ENCODE measurements at places on chromosomes 6 and 20.

DNA sequence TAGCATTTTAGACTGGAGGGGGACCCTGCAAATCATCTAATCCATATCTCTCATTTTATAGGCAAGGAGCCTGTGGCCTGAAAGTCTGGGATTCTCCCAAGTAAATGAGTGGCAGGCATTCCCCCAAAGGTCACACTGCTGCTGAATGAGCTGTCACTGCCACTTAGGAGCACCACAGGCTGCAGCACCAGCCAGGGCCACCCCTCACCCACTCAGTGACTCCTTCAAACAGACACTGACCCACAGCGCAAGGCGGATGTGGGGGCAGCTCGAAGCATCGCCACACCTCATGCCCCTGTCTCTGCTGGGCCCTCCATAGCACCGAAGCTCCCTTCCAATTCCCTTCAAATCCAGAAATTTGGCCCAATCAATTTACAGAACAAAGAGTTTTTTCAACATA lies 119.9 kb upstream of the ARID1B start:
- no peak for DNase-seq

DNA sequence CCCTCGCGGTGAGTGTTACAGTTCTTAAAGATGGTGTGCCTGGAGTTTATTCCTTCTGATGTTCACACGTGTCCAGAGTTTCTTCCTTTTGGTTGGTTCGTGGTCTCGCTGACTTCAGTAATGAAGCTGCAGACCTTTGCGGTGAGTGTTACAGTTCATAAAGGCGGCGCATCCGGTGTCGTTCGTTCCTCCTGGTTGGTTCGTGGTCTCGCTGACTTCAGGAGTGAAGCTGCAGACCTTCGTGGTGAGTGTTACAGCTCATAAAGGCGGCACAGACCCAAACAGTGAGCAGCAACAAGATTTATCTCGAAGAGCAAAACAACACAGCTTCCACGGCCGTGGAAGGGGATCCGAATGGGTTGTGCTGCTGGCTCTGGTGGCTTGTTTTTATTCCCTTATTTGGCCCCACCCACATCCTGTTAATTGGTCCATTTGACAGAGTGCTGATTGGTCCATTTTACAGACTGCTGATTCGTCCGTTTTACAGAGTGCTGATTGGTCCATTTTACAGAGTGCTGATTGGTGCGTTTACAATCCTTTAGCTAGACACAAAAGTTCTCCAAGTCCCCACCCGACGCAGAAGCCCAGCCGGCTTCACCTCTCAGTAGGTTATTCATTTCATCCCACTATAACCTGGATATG lies 48.2 kb upstream of the ARG1 start:
- no peak for DNase-seq

DNA sequence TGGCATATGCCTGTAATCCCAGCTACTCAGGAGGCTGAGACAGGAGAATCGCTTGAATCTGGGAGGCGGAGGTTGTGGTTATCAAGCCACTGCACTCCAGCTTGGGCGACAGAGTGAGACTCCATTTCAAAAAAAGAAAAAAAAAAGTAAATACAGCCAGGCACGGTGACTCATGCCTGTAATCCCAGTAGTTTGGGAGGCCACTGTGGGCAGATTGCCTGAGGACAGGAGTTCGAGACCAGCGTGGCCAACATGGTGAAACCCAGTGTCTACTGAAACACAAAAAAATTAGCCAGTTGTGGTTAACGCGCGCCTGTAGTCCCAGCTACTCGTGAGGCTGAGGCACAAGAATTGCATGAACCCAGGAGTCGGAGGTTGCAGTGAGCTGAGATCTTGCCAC lies 1.5 kb upstream of the NINL start:
- DNase-seq = peak; percentile 41

DNA sequence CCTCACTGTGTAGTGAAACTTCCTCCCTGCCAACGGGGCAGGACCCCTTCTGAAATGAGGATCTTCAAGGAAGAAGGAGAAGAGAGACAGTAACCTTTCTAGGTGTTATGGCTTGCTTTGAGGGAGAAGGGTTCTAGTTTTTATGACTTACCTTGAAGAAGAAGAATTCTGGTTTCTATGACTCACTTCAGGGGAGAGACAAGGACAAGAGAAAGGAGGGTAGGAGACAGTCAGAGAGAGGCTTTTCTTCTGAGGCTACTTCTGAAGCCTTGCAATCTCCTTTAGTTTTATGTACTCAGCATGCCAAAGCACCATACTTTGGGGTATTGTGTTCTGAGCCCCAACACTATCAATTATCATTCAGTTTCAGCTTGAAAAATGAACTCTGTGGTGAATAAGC lies 25.8 kb upstream of the IBTK start:
- DNase-seq = no peak

- peak; percentile 63 for DNase-seq
Observed at GRCh38 chr6:130697995-130698535, 129.1 kb upstream of the SMLR1 start.

DNA sequence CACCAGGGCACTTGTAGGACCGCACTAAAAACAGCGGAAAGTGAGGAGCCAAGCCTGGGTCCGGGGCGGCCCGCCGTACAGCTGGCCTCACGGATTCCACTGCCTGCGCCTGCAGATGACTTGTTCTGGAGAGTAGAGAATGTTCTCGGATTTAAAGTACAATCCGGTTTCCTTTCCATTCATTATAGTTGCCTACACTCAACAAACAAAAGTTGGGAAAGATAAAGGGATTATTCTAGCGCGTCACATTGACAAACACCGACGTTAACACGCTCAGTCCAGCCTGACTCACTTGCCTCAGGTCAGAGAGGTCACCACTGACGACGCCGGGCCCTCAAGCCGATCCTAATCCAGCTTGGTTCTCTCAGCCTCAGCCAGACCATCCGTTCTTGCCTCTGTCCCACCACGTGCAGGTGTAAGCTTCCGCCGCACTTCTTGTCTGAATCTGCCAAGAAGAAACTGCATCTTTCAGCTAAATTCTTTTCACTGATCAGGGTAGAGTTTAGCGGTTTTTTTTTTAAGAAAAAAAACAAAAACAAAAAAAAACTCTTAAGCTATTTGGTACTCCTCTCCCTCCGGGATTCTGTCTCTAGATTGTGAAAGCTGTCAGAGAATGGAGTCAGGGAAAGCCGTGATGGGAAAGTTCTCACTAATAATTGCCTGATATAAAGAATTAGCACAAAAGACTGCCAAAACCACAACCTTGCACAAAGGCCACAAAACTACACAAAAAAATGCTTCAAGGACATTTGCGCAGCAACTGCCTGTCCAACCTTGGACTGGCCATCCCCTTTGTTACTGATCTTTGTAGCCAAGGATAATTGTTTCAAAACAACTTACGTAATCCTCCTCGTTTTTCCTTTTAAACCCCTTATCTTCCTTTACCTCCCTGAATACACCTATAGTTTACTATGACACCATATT lies 1.1 kb upstream of the PHF10 start:
- peak; percentile 83 for DNase-seq

- DNase-seq = no peak
Observed at GRCh38 chr20:52552181-52552872, 360.7 kb upstream of the ZFP64 start.

GRCh38 chr6:53310771-53311585 lies 37.8 kb downstream of the ELOVL5 start:
- no peak for DNase-seq

- no peak for DNase-seq
Observed at GRCh38 chr6:39906318-39906761, 27.9 kb downstream of the MOCS1 start.

- no peak for DNase-seq
Observed at GRCh38 chr6:106440546-106440945, 80.0 kb downstream of the CRYBG1 start.

Data from DMS53 (cell line).